ENCODE measurements at places on chromosomes 2 and 18. TPM values are rescaled to one million over a fixed set of nuclear protein-coding genes. Genes with fewer than 3 reads are reported as not detected.

DNA sequence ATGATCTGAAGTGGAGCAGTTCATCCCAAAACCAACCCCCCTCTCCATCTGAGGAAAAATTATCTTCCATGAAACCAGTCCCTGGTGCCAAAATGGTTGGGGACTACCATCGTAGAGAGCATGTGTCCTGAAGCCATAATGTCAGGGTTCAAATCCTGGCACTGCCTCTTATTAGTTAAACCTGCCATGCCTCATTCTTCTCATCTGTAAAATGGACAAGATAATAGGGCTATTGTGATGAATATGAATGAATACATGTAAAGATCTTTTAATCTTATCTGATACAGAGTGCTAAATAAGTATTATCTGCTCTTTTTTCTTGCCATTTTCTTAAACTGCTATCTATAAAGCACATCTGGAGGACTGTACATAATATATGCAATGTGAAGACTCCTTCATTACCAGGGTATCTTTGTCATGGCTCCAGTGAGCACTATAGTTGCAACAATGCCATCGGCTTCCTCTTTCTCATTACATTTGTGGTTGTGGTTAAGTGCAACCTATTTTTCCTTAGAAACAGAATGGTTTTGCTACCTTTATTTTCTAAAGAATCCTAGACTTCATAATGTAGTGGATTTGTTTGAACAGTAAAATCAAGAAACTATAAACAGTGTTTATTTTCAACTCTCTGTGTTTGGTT is 27.0 kb downstream of the MFSD6 start:
- no peak overlapping the region for H3K27ac ChIP-seq
- peaks cover 27% of the 10 kb centered on the region for H3K4me1 ChIP-seq
- H3K36me3 ChIP-seq, result peaks cover 24% of the 10 kb centered on the region

DNA sequence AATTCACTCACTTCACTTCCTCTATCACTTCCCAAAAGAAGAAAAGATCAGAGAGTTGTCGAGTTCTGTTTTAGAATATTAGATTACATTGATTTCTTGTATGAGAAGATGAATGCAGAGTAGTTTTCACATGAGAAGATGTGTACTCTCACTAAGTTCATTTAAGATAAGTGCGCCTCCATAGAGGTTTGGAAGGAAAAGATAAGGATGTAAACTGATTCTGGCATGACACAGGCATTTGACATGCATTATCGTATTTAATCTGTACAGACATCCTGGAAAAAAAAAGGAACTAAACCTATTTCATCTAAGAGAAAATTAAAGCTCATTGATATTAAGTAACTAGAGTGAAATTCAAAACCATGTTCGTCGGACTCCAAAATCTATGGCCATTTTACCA is 152.2 kb upstream of the CRIM1 start:
- no peak for DNase-seq
- H3K4me1 ChIP-seq, result no peaks in the 10 kb centered on the region
- no peak overlapping the region for H3K27ac ChIP-seq
- no peaks in the 10 kb centered on the region for H3K27me3 ChIP-seq
- no peaks in the 10 kb centered on the region for H3K36me3 ChIP-seq
- H3K4me3 ChIP-seq, result no peak overlapping the region

DNA sequence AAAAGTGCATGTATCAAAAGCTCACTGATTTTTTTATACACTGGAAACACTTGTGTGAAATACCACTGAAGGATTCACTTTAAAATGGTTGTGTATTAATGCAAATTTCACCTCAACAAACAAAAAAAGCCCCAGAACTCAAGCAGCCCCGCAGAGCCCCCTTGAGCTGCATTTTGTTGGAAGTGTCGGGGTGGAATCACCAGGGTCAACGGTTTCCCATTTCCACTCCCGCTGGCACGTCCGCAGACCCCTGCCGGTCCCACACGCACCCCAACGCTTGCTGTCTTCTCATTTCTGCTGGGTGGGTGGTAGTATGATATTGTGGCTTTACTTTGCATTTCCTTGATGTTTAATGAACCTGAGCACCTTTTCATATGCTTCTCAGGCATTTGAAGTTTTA is 239.7 kb downstream of the FAM210A start:
- no peak for DNase-seq
- no peaks in the 10 kb centered on the region for H3K4me1 ChIP-seq
- H3K36me3 ChIP-seq, result no peaks in the 10 kb centered on the region
- H3K27me3 ChIP-seq, result no peaks in the 10 kb centered on the region

DNA sequence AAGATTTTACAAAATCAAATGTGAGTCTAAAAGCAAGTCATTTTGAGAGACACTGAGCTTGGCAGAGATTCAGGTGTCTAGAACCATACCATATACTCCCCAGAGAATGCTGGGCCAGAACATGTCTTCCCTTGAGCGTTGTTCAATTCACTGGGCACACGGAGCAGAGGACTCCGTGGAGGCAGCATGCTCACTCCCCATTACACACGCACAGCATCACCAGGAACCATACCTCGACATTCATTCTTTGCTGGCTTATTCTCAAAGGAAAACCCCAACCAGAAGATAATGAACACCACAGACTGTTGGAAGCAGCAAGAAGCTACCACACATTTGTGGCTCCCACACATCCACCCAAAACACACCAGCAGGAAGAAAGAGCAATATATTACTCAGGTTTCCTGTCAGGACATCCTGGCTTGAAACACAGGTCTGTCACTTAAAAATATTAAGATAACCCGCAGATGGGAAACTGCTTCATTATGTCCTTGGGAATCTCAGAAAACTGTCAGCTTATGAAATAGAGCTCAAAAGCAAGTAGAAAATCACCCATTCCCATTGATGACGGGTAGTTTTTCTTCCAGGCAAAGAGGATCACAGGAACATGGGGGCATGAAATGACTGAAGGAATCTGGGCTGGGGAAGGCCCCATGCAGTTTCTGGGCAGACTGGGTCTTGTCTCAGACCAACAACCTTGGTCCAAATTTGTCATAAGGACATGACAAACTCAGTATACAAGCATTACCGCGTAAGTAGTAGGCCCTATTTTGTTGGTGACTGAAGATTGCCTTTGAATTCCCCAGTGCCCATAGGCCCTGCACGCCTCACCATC is 46.4 kb downstream of the PCBP1 start:
- peaks cover 75% of the 10 kb centered on the region for H3K4me1 ChIP-seq
- no peak overlapping the region for H3K4me3 ChIP-seq
- H3K36me3 ChIP-seq, result no peaks in the 10 kb centered on the region
- H3K27ac ChIP-seq, result peak overlapping the region; percentile 95
- no peaks in the 10 kb centered on the region for H3K27me3 ChIP-seq

Gene ATAD2B
- total RNA-seq, result 8.6 TPM

Gene KLHL29
- 1.0 TPM for total RNA-seq
